ENCODE measurements at places on chromosomes 16 and 17.

GRCh38 chr17:27038676-27039075 is 255.2 kb upstream of the WSB1 start:
- DNase-seq: no peak

DNA sequence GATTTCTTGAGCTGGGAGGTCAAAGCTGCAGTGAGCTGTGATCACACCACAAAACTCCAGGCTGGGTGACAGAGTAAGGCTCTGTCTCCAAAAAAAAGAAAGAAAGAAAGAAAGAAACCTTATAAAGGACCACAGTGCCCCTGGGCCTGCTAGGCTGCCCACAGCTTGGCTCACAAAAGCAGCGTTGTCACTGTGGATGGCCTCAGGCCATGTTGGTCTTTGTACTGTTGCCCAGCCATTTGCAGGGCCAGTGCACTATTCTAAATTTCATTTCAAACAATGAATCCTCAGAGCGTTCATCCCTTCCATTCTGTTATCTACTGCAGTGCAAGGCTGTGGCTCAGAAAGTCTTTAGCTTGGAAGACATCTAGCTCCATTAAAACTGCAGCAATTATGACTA is 208.4 kb downstream of the SLC39A11 start:
- DNase-seq: no peak

GRCh38 chr16:63617047-63617989 is 1504.5 kb downstream of the CDH11 start:
- DNase-seq: peak; percentile 46

GRCh38 chr17:37519251-37519985 is 29.7 kb downstream of the DUSP14 start:
- DNase-seq: no peak

GRCh38 chr17:57035971-57036481 is 49.0 kb upstream of the AKAP1 start:
- DNase-seq: no peak

DNA sequence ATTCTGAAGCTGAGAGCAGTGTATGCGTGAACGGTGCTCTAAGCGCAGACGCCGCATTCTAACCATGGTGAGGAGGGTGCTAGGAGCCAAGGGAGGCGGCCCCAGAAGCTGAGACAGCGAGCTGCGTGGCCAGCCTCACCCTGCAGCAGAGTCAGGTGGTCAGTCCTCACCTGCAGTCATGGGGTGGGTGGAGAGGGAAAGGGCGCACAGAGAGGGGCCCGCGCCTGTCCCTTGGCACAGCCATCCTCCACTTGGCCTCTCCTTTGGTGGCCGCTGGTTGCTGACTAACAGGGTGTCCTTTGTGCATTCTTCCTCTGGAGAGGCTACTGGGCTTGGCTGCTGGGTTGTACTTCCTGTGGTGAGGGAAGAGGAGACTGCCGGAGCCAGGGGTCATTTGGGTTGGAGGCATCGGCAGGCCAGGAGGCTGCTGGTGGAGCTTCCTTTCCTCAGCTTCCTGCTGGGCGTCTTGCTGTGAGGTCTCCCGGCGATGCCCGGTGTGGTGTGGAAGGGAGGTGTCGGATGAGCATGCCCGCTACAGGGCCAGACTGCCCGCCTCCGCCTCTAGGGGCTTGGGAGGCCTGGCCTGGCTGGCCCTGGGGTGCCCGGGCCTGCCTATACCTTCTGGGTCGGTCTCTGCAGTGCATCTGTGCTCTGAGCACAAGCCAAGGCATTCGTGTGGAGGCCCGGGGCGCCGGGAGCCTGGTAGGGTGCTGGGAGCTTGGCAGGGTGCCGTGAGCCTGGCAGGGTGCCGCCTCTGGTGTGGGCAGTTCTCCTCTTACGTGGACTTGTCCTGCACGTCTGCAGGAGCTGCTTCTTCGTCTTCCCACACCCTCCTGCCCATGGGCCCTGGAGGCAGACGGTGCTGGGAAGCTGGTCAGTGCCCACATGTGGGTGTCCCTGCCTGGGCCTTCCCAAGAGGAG is 17.4 kb downstream of the RNF213 start:
- no peak for DNase-seq

DNA sequence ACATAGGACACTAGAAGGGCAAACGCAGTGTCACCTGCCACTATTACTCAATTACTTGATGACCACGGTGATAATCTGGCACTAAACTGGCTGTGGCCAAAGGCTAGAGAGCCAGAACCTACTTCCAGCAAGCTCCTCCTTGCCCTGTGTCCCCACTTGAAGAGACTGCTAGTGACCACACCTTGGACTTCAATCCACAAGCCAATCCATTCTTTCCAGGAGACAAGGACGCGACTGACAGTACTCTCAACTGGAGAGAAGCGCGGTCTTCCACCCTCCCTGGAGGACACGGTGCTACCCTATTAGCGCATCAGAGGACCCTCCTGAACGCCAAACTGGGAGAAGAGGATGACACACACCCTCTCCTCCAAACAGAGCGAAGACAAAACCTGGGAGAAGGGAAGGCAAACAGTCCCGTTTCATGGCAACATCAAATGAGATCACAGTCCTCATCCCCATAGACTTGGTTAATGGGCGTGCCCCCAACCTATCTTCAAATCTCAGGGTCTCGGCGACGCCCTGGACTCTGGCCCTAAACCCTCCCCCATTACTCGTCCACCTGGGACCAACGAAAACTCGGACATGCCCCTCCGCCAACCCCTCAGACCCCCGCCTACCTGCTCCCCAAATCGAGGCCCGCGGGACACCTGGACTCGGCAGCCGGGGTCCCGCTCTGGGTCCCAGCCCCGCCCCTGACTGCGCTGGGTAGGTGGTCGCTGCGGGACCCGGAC is 508 bp downstream of the FLCN start:
- DNase-seq: no peak

DNA sequence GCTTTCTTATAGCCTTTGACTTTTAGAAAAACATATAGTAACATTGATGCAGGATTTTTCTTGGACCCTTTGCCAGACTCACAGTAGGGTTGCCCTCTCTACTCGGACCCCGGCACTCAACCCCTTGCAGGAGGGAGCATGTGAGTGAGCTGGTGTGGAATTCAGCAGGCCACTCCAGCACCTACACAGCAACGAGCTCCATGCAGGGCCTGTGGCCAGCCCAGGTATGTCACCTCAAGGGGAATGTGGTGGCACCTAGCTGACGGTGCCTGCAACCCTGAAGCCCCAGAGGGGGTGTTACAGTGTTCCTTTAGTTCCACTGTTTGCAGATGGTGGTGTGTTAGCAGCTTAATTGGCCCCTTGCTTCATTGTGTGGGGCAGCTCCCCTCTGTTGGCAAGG is 414.9 kb downstream of the KCNJ2 start:
- no peak for DNase-seq

- DNase-seq: no peak
These were observed 33.1 kb upstream of the C16orf78 start for GRCh38 chr16:49340466-49340865.

GRCh38 chr16:30040221-30040620 is 9.2 kb upstream of the TLCD3B start:
- DNase-seq: no peak

DNA sequence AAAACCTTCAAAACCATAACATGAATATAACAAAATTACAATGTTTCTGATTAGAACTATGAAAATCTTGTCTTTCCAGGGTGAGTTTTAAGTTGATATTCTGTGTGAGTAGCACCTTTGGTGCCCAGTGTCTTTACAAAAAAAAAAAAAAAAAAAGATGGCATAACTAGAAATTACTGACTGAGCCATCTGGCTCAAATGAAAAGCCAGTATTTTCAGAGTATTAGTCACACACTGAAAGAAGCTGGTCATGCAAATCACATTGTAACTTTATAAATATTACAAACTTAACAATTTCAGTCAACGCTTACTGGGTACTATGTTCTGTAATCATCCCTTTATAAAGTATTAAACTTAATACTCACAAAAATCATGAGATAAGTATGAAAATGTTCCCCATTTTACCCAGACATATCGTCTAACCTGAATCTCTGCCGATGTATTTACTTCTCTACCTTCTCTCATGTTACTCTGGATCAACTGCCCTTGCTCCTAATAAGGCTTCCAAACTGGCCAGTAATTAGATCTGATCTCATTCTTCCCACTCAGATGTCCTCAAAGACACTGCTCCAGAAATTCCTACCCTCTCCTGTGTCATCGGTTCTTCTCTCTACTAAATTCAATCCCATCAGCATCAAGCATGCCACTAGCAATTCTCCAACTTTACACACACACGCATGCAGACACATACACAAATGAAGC is 25.4 kb downstream of the UBE2G1 start:
- no peak for DNase-seq

DNA sequence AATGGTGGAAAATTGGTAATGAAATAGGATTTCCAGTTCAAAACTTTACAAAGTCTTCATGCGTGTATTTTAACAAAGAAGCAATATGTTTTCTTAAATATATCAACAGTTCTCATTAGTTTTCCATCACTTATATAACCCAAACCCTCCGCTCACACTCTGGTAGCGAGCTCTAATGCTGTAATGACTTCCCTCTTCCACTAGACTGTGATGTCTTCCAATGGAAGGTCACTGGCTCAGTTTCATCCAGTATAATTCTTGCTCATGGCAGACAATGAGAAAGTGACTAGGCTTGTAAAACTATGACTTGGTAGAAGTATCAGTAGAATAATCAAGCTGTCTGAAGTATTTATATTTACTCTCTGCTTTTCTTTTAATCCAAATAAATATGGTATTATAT is 32.8 kb downstream of the NETO2 start:
- DNase-seq: no peak

Data from right kidney (tissue), 9 donors.